ENCODE measurements at places on chromosomes 4 and X.

GRCh38 chr4:73603271-73603710, 16.9 kb downstream of the RASSF6 start:
- no peak for DNase-seq

DNA sequence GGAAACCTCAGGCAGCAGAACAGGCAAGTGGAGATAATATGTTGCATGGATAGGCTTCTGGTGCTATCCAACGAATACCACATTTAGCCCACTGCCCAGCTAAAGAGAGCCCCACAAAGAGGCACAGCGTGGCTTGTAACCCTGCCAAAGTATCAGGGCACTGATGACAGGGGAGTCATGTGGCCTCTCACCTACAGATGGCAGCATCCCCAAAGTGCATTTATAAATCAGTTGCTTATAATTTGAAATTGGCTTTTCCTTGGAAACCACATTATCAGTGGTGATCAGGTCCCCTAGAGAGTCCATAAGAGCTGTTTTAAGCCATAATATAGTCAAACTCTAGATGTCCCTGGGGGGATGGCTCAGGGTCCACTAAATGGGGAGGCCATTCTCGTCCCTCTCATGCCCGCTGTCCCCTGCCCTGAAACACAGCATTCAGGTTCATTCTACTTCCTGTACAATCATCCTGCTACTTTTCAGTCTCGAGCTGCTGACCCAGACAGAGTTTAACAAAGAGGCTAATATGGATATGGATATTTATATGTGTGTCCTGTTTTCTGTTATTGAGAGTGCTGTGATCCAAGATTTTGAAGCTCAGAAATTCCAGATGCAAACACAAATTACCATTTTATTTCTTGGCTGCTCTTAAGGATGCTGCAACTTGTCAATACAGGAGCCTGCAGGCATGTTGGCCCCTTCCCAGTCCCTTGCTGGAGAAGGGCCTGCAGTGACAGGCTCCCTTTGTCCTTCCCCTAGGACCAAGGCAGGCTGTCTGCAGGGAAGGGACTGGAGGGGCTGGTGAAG, 28.5 kb downstream of the SRPX start:
- DNase-seq = no peak

DNA sequence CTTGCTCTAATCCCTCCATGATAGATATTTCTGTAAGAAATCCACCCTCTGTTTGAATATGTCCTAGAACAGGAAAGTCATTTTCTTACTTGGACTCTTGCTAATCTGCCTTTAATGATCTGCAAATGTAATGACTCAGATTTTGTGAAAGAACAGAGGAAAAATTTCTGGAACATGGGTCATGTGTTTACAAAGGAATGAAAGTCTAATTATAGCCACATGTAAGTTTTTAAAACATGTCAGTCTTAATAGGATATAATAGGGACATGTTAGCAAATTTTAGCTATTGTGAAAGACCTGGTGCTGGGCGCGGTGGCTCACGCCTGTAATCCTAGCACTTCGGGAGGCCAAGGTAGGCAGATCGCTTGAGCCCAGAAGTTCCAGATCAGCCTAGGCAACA, 47.6 kb downstream of the GRK4 start:
- no peak for DNase-seq

- DNase-seq = no peak
These were observed 25.5 kb upstream of the FAM120C start for GRCh38 chrX:54208531-54208930.

GRCh38 chrX:139052461-139052860, 340.9 kb upstream of the FGF13 start:
- DNase-seq = no peak

- DNase-seq = no peak
These were observed 14.1 kb downstream of the CD99 start for GRCh38 chrX:2705046-2705832.

DNA sequence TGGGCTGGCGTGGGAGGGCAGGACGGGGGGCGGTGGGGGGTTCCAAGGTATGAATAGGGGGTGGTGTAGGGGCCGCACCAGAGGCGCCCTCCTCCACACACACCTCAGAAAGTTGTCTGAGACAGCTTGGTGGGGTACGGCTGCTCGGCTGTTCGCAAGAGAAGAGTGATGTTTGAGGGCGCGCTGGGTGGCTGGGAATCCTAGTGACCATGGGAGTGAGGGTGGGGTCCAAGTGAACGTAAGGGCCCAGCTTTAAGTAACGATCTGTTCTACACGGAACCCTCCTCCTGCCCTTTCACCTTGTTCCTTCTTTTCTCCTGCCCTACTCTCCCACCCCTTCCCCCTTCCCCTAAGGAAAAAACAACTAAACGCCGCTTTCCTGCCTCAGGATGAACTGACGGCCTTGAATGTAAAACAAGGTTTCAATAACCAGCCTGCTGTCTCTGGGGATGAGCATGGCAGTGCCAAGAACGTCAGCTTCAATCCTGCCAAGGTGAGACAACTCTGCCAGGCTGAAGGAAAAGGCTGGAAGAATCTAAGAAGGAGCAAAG, 664 bp downstream of the MED12 start:
- no peak for DNase-seq

- DNase-seq = no peak
These were observed 11.4 kb downstream of the IL9R start for GRCh38 chrX:156008915-156009314.

DNA sequence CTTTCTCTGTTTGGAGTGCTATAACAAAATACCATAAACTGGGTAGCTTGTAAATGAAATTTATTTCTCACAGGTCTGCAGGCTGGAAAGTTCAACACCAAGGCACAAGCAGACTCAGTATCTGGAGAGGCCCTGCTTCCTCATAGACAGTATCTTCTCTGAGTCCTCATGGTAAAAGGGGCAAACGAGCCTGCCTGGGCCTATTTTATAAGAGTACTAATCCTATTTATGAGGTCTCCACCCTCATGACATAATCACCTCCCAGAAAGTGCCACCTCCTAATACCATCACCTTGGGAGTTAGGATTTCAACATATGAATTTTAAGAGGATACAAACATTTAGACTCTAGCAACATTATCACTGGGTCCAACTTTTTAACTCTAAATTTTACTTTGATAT, 200.3 kb downstream of the STPG2 start:
- no peak for DNase-seq

DNA sequence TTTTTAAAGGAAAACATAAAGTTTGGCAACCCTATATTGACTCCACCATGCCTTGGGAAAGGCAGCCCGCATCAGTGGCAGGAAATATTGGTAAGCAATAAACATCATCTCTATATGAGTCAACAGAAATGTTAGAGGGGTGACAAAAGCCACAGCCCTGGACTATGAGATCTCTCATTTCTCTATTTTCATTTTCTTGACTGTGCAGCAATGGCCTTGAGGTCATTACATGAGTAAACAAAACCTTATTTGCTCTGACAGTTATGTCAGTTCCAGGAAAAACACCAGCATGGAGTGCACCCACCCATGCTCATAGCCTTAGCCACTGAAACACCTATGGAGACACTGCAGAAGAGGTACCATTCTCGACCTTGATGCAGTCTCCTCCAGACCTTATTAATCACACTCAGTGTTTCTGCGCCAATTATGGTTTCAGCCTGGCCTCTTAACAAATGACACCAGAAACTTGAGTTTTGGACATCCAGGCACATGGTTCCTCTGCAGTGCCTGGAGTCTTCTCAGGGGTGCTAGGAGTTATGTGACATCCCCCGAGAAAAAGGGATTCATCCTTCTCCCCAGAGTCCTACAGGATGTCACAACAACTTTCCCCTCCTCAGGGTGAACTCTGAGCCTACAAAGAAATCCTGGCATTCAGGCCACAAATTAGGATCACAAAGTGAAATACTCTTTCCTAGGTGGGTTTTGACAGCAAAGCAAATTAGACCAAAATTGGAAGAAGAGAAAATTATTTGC, 16.0 kb upstream of the HPGD start:
- DNase-seq = no peak

DNA sequence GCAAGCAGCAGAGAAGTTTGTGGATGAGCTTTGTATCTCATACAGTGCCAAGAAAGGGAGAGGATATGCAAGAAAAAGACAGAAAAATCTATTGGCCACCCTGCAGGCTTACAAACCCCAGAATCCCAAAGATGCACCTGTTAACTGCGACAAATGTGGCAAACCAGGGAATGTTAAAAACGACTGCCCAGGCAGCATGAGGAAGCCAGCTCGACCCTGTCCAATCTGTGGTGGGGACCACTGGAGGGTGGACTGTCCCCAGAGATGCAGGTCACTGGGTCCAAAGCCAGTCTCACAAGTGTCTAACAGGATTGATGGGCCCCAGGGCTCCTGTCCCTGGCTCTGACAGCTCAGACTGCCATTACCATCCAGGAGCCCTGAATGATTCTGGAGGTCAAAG, 12.9 kb upstream of the COL25A1 start:
- DNase-seq = no peak

DNA sequence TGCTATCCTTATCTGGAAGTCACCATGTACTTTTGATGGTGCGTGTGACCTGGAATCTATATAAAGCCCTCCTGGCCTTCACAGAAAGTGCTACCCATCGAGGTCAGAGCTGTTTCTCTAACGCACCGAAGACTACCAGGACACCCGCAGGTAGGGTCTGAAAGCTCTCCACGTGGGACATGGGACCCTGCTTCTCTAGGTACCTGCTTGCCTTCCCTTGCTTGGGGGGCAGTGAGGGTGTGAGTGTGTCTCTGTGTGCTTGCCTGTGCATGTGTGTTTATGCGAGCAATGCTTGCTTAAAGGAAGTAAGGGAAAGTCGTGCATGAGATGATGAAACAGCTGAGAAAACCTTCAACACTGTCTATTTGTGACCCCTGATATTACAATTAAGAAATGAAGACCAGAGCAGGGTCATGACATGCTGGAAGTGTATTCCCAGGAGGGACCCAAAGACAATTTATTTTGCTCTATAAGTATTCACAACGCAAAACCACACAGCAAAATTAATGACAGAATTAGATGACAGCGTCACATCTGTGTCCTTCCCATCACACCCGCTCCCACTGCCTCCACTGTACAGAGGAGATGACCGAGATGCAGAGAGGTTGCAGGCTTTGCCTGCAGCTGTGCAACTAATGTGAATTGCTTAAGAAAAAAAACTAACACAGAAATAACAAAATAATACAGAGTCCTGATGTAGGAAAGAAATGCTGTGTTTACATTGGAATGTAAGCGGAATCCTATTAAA, 76.4 kb upstream of the HELT start:
- no peak for DNase-seq

DNA sequence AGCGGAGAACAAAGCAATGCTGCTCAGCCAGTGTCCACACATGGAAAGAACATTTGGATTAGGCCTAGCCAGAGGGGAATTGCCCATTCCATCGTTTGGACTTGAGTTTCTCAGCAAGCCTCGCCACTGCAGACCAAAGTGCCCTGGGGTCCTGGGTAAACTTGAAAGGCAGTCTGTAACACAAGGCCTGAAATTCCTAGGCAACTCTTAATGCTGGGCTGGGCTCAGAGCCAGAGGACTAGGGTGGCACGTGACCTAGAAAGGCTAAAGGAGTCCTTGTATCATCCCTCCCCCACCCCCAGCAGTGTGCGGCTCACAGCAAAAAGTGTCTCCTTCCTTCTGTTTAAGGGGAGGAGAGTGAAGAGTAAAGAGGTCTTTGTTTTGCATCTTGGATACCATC, 210.4 kb upstream of the ARX start:
- DNase-seq = no peak

DNA sequence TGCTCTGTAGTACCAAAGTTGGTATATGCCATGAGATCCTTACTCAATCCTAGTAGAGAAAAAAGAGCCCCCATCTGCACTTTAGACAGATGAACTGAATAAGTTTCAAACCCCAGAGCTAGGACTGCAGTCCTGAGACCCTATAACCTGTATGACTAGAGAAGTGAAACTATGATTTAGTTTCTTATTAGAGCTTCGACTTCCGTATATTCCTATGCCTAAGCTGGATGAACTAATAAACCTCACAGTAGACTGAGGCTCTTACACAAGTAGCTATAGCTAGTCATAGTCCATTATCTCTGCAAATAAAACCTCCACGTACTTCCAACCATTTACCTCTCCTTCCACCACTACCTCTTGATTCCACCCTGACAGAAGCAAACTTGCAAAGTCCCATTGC, 6.3 kb upstream of the OTUD4 start:
- no peak for DNase-seq

GRCh38 chr4:134024251-134024650, 177.3 kb downstream of the PABPC4L start:
- DNase-seq = no peak

DNA sequence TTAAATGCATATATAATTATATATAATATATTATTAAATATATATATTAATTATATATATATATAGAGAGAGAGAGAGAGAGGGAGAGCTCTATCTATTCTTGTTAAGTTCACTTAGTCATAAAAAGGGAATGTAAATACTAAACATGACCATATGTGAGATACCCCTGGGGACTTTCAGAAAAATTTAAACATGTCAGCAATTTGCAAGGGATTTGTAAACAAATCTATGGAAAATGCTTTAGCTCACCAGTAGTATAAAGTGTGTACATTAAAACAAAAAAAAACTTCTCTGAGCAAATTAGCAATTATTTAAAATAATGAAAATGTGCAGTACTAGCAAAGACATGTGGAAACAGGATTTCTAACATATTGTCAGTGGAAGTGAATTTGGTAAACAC, 1755.5 kb downstream of the PCDH19 start:
- DNase-seq = no peak

DNA sequence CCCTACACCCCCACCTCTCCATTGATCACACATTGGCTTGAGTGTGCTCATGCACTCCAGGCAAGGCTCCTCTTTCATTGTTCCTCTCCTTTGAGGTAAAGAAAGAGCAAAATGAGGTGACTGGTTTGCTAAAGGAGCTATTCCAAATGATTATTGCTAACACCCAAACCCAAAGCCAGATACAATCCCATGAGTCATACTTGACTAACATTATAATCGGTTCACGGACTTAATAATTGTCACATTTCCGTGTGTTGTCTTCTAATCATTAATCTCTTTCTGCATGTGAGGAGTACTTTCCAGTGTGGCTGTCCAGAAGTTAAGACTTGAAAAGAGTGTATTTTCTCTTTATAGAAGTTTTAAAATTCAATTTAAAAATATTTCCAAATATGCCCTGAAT, 174.3 kb upstream of the SFRP2 start:
- no peak for DNase-seq

DNA sequence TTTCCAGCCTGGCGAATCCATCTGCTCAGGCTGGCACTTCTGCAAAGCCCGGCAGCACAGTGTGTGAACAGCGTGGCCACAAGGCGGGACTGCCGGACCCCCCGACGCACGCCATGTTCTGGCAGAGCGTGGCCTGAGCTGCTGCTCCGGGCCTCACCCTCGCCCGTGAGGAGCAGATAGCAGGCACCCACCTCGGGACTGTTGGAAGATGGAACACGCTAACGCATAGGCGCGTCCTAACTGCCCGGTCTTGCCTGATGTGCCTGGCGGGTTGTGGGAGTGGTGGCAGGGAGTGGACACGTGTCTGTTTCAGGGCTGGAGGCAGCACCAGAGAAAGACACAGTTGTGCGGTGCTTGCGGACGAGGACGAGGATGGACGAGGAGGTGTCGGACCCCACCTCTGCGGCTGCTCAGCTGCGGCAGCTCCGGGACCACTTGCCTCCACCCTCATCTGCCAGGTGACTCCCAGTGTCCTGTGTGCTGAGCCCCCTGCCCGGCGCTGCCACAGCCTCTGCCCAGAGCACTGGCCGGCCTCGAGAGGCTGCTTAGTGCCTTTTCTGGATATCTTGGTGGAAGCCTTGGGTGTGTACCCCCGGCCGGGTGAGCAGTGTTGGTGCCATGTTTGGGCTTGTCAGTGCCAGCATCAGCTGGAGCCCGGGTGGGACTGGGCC, 28.2 kb downstream of the UVSSA start:
- DNase-seq = no peak

- no peak for DNase-seq
These were observed 2.6 kb downstream of the ARHGAP24 start for GRCh38 chr4:85477534-85477933.

GRCh38 chr4:88418411-88418810, 38.5 kb upstream of the HERC5 start:
- DNase-seq = no peak
